Caki2 (cell line): ENCODE measurements at places on chromosomes 3 and 15. TPM values are rescaled to one million over a fixed set of nuclear protein-coding genes. Genes with fewer than 3 reads are reported as not detected.

Gene GMPS
- 29.7 and 29.9 TPM in 2 replicates for total RNA-seq

Gene FAM3D
- not detected in 2 replicates for total RNA-seq

Gene ZCWPW2
- not detected in 2 replicates for total RNA-seq

Gene NUSAP1
- total RNA-seq = 177 and 204 TPM in 2 replicates

Gene CFAP91
- total RNA-seq = 0.17 and 4.5 TPM in 2 replicates

Gene SLC51A
- total RNA-seq = not detected in 2 replicates

Gene CP
- total RNA-seq = 10.9 and 30.7 TPM in 2 replicates

Gene ZBTB47
- total RNA-seq = 2.6 and 3.9 TPM in 2 replicates

Gene SLCO2A1
- not detected in 2 replicates for total RNA-seq

Gene FETUB
- not detected in 2 replicates for total RNA-seq

Gene STRIT1
- total RNA-seq = not detected in 2 replicates

Gene GRIP2
- 0.68 TPM in 1 of 2 replicates, not detected in the other for total RNA-seq

Gene GOLGA8G
- total RNA-seq = not detected in 2 replicates

Gene ABCC5
- 2.2 and 11.1 TPM in 2 replicates for total RNA-seq

Gene WDR5B
- total RNA-seq = 2.4 and 3.1 TPM in 2 replicates

Gene MESP2
- total RNA-seq = 0.43 and 1.4 TPM in 2 replicates
